NB4 (cell line): ENCODE measurements at places on chromosomes 12 and 14.

DNA sequence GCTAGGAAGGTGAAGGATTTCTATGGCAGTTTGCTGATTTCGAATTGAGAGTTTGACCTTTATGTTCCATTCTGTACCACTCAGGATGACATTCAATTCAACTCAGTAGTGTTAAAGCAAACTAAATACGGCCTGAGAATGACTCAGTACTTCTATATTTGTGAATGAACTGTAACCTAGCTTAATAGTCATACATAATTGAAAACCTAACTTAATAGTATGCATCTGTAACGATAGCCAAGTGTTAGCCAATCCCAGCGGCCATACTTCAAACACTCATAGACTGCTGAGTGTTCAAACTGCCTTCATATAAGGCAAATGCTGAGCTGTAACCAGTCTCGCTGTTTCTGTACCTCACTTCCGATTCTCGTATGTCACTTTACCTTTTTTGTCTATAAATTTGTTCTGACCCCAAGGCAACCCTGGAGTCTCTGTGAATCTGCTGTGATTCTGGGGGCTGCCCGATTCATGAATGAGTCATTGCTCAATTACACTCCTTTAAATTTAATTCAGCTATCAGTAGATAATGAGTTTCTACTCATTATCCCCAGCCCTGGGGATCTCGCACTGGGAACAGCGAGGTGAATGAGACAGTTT is 98.5 kb upstream of the SLC24A4 start:
- DNase-seq, result peak; percentile 13

DNA sequence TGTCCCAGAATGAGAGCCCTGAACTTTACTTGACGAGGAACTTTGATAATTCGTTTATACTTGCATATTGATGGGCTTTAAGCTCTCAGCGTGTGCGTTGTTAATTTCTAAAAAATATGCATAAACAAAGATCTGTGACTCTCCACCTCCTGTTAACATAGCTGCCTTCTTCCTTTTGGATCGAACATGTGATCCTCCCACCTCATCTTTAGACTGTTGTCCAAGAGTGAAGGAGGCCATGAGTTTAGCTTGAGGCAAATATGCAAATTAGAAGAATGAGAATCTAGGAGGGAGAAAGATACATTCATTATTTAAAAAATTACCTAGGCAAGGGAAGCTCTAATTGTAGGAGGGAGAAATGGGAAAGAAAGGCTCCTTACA is 617 bp downstream of the TTC8 start:
- peak; percentile 12 for DNase-seq

DNA sequence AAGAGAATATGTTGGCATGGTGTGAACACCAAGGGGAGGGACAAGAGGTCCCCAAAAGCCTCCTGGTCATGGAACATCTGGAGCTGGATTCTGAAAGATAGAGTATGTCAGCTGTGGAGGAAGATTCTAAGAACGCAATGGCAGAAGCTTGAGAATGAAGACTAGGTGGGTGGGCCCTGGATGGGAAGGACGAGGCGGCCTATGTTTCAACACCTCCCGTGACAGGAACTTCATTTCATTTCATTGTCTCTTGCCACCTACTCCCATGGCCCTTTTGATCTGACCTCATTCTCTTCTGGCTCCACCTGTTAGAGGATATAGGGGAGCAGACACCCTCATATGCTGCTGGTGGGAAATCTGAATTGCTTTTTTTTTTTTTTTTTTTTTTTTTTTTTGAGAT is 3.3 kb downstream of the UNG start:
- DNase-seq, result no peak

DNA sequence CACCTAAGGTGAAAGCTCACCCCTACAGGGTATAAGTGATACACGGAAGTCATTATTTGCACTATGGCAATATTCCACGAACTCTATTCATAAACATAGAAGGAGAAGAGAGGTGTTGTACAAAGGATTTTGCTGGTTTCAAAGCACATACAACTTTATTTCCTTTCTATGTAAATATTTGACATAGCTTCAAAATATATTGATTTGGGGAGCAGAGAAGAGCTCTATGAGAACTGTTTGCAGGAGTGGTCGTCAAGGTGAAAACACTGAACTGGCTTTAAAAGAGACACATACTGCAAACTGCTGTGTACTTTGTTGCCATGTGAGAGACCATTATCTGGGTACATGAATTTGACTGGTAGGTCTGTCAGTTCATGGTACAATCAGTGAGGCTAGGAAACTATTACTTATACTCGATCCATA is 16.7 kb downstream of the CNIH1 start:
- DNase-seq, result no peak

GRCh38 chr14:101915871-101916815 is 48.2 kb upstream of the DYNC1H1 start:
- no peak for DNase-seq

GRCh38 chr12:67415473-67415872 is 146.3 kb downstream of the CAND1 start:
- peak; percentile 34 for DNase-seq

GRCh38 chr12:32146074-32146873 is 39.6 kb downstream of the BICD1 start:
- no peak for DNase-seq

- peak; percentile 41 for DNase-seq
These were observed 775.7 kb downstream of the TMTC2 start for GRCh38 chr12:83462419-83462818.

- DNase-seq, result no peak
These were observed 76.1 kb downstream of the NUAK1 start for GRCh38 chr12:106062693-106063092.

DNA sequence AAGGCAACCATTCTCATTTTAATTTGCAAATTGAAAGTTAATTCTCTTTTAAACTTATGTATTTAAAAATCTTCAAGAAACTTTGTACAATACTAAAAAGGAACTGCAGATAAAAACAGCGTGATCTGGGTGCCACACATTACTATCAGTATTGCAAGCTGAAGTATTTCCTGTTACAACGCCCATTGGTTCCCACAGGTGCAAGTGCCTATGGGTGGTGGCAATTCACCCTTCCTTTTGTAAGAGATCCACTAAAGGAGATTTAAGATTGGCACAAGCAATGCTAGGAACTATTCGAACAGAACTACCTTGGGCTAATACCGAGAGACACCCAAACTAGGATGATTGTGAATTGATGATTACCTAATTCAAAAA is 13.2 kb downstream of the TAOK3 start:
- DNase-seq, result peak; percentile 84

- DNase-seq, result no peak
These were observed 23.5 kb downstream of the SIX6 start for GRCh38 chr14:60532442-60532841.

GRCh38 chr12:103858953-103859601 is 18.0 kb upstream of the NT5DC3 start:
- peak; percentile 73 for DNase-seq

DNA sequence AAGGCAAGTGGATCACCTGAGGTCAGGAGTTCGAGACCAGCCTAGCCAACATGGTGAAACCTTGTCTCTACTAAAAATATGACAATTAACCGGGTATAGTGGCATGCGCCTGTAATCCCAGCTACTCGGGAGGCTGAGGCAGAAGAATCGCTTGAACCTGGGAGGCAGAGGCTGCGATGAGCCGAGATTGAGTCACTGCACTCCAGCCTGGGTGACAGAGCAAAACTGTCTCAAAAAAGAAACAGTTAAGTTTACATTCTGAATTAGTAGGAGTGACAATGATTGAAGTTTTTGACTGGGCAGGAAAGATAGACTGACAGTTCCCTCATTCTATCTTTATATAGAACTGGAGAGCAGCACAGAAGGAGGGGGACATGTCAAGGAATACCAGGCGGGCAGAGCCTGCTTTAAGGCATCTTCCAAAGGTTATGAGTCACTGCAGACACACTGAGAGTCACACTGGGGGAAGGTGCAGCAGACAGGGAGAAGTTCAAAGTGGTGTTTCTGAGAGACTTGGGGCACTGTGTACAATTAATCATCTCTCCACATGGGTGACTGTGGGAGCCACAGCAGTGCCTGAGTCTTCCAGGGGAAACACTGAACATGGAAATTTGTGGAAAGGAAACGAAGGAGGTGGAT is 42.8 kb upstream of the RNASE3 start:
- no peak for DNase-seq

- DNase-seq, result no peak
These were observed 63.5 kb downstream of the KITLG start for GRCh38 chr12:88516811-88517210.

- no peak for DNase-seq
These were observed 91.9 kb downstream of the DICER1 start for GRCh38 chr14:95065411-95065810.

DNA sequence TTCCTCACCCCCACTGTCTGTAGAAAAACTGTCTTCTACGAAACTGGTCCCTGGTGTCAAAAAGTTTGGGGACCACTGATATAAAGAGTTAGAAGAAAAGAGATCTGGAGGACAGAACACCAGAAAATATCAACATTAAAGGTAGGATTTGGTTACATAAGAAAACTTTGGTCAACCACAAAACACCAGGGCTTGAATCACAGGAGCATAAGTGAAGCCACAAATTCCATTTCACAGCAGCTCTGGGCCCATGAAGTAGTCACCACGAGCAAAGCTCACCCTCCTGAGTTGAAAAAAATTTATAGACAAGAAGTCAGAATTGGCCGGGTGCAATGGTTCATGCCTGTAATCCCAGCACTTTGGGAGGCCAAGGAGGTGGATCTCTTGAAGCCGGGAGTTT is 19.4 kb downstream of the RALGAPA1 start:
- DNase-seq, result peak; percentile 17

DNA sequence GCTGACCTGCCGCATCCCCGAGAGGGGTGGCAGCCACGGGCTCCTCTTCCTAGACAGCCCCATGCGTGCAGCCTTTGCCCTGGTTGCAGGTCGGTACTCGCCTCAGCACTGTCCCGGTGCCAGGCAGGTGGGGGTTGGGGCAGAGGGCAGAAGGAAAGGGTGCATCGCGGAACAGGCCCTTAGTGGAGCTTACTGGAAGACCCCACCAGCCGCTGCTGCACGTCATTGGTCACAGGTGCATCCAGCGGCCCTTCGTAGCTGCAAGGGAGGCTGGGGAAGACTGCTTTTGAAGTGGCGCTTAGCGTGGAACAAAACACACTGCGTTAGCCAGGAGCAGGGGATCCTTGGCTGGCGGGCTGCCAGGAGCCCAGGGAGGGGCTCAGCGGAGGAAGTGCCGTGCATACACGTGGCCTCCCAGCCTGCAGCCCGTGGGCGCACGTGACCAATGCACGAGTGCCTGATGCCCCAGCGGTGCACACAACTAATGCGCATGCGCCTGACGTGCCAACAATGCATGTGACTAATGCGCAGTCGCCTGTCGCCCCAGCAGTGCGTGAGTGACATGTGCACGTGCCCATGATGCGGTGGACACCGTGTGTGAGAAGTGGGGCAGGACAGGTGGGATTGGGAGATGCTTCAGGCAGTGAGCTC is 5.0 kb upstream of the EP400 start:
- DNase-seq, result peak; percentile 35

DNA sequence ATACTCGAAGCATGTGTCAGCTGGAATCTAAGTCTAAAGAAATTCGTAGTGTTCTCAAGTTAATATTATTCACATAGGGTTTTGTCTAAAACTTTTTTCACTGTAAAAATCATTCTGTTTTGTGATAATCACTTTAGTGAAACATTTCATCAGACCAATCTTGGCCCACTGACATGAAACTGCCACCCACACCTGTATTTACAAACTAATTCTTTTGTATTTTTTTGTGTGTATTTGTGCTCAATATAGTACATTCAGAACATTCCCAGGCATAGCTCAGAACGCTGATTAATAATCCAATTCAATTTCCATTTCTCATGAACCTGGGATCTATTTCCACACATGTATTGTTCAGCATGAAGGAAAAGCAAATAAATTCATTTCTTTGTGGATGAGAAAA is 191.7 kb downstream of the RASSF9 start:
- DNase-seq, result no peak

DNA sequence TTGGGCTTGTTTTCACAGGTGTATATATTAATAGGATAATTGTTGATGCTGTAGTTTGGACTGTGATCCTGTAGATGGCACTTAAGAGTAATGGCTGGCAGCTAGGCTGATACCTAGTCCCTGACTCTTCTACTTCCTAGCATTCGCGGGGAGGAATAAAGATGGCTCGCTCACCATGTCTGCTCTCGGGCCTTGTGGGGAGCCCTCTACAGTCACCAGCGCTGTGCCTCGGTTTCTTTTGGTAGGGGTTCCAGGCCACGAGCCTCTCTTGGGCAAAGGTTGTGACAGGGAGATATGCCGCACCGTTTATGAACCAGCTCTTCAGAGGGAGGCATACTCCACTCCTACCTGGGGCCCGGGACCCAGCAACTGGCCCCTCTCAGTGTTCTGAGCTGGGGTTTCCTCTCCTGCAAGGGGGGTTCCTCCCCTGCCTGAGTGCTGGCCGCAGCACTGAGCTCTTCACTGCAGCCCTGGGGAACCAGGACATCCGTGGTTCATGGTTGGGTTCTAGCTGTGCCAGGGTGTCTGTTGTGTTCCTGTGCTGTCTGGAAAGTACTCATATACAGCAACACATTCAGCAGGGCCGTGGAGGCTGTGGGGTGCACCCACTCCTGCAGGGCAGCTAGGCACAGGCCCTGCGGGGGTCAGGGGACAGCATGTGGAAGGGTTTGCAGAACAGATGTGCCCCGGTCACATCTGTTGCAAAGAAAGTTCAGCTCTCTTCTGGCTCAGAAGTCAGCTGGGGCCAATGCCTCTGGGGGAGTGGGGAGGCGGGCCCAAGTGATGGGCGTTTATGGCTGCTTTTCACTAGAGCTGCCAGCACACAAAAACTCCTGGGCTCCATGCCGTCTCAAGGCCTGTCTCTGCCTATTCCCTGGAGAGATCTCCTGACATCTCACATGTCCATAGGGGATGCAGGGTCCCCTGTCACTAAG is 147.9 kb downstream of the PPFIA2 start:
- DNase-seq, result peak; percentile 27

DNA sequence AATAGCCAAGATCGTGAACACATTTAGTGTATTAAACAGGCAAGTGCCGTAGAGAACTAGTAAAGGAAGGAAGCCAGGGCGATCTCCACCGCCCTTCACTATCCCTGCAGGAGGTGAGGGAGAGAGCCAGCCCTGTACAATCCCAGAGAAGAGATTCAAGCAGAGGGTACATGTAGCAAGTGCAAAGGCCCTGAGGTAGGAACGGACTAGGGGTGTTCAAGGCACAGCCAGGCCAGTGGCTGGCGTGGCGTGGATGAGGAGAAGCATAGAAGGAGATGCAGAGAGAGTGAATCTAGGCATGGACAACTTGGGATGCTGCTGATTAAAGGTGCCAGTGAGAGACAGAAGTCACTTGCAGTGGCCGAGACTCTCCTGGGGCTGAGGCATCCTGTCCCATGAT is 39.1 kb upstream of the ESRRB start:
- DNase-seq, result no peak

DNA sequence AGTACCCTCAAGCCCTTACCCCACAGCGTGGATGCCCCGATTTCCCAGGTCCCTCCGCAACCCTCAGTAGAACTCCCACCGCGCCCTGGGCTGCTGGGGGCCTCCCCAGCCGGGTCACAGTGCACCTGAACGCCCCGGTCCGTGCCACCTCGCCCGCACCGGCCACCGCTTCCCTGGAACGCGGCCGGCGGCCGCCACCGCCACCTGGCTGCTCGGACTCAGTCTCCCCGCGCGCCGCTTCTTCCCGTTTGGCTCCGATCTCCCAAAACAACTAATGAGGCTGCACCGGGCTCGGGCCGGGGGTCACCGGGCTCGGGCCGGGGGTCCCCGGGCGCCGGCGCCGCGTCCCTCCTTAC is 1.0 kb downstream of the ITPK1 start:
- DNase-seq, result no peak
